ENCODE measurements at places on chromosomes 2 and 18. TPM values are rescaled to one million over a fixed set of nuclear protein-coding genes. Genes with fewer than 3 reads are reported as not detected.

DNA sequence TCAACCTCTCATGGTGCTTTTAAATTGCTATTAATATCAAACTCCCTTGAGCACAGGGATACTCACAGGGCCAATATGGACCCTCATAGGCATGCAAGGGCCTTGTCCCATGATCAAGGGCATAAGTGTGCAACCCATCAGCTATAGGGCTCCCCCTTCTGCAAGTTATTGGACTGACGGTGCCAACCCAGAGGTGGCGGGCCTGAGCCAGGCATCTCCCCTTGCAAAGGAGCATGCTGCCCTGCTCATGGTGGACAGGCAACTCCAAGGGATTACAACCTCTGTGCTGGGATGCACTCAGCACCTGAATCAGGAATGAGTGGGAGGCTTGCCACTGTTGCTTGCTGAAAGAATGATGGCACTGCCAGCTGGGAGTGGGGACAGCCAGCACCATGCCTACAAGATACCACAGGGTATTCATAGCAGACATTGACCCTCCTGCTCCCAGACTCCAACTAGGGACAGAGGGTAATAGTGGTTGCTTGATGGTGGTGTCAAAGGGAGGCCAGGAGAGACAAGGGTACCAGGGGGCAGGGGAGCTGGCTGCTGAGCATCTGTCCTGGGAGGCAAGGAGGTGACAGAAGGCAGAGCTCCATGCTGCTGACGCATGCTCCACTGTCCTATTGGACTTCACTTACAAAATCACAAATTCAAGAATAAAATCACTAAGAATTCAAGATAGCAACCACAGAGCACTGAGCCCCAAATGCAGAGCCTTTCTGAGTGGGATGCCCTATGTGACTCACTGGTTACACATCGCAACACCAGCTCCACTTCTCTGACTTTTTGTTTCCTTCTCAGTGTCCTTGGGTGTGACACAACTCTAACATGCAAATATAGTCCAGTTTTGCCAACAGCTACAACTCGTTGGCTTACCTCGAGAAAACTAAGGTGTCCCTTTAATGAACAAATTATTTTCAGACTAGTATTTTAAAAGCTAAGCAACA, 157.1 kb upstream of the CCDC150 start:
- no peak for DNase-seq

HOXD4 gene
- total RNA-seq, result 3.8 TPM

GRCh38 chr2:4475618-4476017, 772.2 kb downstream of the DCDC2C start:
- no peak for DNase-seq

- DNase-seq, result no peak
Measured at GRCh38 chr18:74083557-74083952, 64.1 kb downstream of the FBXO15 start.
